ENCODE measurements at places on chromosomes 7 and 10.

- no peak for DNase-seq
Measured at GRCh38 chr10:121392657-121393056, 205.6 kb downstream of the FGFR2 start.

DNA sequence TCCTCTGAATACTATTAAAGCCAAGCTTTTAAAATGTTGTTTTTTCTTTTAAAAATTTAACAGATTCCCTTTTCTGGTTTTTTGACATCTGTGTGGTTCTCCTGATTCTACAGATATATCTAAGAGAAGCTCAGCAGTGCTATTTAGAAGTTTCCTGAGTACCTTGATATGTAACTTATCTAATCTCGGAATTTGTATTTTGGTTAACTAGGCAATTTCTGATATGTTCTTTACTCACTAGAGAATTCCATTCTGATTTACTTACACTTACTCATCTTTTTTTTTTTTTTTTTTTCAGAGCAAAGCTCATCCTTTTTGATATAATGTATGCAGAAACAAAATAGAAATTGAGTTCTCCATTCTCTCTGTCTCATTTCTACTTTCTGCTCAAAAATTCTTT, 63.8 kb downstream of the PALS2 start:
- DNase-seq = no peak

GRCh38 chr7:140526214-140526613, 46.9 kb upstream of the MKRN1 start:
- DNase-seq = no peak

DNA sequence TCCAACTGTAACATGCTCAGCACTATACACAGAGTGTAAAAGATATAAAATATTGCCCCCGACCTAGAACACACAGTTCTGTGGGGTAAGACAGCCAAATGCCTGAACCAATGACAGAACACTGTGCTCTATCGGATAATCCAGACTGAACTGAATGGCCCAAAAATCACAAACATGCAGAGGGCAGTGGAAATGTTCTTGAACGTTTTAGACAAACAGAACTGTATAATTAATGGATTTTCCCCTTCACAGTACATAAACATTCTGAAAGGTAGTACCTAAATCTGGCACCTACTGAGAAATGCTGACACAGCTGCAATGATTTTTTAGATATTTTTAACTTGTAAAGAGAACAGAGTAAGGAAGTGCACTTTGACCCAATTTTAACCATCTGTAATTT, 33.4 kb downstream of the PARD3 start:
- no peak for DNase-seq

Data from stimulated activated CD4-positive, alpha-beta T cell treated with anti-CD3 and anti-CD28 coated beads, Interleukin-4, amount 100 ng/mL, for 4 hours (primary cell).